ENCODE measurements at places on chromosomes 1 and 21. TPM values are rescaled to one million over a fixed set of nuclear protein-coding genes. Genes with fewer than 3 reads are reported as not detected.

PGLYRP4 gene
- total RNA-seq = not detected

RBBP4 gene
- 96.0 TPM for total RNA-seq

ERG gene
- not detected for total RNA-seq

TEX38 gene
- not detected for total RNA-seq

LIPI gene
- total RNA-seq = not detected

Measured in A549 treated with Hydrocortisone at 1 μM for 4 hours (cell line).